ENCODE measurements at places on chromosomes 3 and 15.
A peak's percentile ranks its signal among the peaks of the same experiment; 100 is the strongest.

DNA sequence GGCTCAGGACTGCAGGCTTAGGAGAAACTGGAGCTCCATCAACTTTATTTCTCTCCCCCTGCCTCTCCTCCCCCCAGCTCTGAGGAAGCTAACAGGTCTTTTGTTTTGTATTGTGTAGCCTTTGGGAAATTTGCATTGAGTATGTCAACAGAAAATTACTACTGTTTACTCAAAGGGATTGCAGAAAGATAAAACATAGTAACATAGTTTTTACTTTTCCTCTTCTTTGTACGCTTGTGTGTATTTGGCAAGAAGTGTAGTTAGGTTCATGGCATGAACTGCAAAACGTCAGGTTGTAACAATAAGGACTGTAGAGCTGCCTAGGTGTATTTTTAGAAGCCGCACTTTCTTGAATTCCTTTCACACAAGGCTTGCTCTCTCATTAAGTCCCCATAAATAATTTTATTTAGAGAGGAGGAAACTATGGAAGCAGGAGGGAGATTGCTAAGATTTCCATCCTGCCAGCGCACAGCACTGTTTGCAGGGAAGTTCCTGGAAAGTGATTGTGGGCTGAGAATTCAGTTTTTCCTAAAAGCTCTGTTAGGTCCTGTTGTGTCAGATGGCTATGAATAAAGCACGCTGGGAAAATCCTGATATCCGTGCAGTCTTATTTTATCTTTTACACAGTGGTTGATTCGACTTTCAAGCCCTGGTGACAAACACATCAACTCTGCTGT, 21.1 kb upstream of the SATB1 start:
- no peak for DNase-seq

DNA sequence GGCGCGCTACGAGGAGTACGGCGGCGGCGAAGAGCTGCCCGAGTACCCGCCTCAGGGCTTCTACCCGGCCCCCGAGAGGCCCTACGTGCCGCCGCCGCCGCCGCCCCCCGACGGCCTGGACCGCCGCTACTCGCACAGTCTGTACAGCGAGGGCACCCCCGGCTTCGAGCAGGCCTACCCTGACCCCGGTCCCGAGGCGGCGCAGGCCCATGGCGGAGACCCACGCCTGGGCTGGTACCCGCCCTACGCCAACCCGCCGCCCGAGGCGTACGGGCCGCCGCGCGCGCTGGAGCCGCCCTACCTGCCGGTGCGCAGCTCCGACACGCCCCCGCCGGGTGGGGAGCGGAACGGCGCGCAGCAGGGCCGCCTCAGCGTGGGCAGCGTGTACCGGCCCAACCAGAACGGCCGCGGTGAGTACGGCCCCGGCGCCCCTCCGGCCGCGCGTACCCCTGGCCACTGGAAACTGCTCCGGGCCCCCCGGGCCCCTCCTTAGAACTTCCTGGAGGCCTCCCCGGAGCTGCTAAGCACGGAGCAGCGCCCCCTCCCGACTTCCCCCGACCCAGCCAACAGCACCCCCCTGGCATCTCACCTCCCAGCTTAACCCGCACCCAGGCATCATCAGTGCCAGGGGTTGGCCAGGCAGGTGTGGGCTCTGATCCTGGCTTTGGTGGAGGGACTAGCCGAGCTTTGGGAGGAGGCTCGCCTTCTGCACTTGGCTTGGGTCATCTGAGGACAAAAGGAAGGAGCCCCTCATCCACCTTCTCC, 1.4 kb downstream of the LOXL1 start:
- peak; percentile 84 for DNase-seq

- DNase-seq, result no peak
Measured at GRCh38 chr3:197398286-197398878, 100.0 kb upstream of the DLG1 start.

DNA sequence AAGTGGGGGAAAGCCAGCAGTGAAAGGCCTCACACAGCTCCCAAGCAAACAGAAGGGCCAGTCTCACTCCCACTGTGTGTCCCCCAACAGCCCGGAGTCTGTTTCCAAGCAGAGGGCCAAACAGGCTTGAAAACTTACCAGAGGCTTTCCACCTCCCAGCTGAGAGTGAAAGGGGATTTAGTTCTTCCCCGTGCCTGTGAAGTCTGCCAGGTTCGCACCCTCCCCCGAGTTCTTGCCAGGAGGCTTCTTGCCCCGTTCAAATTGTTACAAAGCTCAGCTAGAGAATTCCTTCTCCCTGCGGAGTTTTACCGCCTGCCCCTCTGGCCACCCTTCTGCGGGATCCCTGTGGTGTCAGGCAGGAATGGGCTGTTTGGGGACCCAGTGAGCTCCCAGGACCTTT, 68.0 kb upstream of the WNT7A start:
- no peak for DNase-seq

DNA sequence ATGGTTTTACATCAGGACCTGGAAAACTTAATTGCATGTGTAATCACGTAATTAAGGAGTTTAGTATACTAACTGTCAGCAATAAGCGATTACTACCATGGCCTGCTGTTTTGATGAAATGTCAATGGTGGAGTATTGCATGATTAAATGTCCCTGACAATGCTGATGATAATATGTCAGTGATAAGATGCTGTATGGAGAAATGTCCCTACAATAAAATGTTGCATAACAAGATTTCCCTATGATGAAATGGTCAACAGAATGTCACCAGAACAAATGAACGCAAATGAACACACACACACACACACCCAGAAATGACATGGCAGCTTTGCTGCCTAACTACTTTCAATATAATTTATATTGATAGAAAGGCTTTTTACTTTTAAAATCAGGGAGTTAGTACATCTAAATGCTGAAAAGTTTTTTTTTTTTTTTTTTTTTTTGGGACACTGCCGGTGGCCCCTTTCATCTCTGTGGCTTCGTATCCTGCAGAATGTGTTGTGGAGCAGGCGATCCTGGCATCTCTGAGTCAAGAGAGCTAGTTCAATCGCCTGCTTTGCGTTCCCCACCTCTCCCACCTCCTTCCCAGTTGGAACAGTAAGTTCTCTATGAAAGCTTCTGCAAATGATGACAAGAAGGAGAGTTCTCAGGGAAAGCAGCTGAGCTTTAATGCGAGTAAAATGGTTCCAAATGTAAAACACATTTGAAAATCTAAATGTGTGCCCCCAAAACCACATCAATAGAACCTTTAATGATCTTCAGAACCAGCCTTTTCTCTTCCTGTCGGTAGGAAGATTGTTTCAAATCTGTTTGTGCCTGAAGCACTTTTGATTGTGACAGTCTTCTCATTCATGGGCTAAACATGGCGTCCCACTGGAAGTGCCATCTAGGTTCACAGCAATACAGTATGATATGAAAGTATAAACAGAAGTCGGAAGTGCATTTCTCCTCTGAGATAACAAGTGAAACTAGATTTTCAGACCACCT, 170.1 kb upstream of the GBE1 start:
- no peak for DNase-seq

DNA sequence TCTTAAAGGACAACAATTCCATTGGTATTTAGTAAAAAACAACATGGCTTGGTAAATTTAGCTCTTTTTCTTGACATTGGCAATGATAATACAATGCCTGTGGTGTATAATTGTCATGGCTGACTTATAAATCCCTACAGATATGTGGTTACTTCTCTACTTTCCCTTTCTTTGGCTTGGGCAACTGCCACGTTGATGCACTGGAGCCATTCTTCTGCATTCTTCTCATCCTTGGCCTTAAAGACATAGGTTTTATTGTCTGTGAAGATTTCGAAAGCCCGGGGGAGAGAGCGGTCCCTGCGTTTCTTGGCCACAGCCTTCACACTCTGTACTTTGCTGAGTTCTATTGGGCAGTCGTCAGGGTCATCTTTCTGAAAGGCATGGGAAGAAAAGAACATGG, 101.1 kb upstream of the CCNL1 start:
- no peak for DNase-seq

DNA sequence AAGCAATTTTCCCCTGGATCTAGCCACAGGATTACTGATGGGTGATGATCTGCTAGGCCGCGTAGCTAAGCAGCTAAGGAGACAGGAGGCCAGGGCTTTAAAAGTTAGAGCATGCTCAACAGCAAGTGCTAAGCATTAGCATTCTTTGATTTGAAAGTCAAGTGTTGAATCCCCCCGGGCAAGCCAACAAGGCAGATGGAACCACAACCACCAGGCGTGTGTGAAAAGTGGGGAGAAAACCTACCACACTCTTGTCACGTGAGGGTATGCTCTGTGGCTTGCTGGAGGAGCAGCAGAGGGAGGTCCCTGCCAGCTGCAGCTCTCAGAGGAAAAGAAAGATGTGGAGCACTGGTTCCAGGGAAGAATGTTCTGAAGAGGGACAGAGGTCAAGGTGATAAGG, 20.9 kb downstream of the SLC51A start:
- no peak for DNase-seq

DNA sequence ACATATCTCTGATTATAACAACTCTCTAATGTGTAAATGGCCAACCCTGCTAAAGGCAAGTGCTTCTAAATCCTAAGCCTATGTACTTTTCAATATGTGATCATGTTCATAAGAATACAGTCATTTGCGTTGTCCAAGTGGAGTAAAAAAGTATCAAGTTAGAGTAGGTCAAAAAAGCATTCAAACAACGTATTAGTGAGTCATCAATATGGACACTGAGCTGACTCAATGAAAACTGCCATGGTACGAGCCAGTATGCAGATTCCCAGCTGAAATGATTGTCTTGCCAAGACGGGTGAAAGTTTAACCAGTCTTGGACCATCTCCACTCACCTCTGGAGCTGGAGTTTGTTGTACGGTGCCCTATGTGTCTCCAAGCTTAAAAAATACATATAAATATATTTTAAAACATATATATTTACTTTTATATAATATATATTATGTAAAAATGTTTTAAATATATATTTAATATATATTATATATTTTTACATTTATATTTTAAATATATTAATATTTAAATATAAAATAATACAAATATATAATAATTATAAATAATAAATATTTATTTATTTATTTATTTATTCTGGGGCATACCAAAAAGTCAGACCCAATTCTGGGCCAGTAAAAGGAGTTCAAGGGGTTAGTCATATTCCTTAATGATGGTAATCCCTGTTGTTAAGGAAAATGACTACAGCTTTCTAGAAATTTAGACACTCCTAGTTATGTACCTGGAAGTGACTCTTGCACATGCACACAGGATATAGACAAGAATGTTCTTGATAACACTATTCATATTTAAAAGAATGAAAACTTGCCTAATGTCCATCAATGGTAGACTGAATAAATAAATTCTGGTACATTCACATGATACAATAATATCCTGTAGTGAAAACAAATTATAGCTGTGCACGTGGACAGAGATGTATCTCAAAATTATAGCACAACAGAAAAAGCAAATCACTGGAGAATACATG, 27.2 kb downstream of the PLSCR4 start:
- no peak for DNase-seq

GRCh38 chr15:50112488-50113186, 6.4 kb downstream of the ATP8B4 start:
- no peak for DNase-seq

DNA sequence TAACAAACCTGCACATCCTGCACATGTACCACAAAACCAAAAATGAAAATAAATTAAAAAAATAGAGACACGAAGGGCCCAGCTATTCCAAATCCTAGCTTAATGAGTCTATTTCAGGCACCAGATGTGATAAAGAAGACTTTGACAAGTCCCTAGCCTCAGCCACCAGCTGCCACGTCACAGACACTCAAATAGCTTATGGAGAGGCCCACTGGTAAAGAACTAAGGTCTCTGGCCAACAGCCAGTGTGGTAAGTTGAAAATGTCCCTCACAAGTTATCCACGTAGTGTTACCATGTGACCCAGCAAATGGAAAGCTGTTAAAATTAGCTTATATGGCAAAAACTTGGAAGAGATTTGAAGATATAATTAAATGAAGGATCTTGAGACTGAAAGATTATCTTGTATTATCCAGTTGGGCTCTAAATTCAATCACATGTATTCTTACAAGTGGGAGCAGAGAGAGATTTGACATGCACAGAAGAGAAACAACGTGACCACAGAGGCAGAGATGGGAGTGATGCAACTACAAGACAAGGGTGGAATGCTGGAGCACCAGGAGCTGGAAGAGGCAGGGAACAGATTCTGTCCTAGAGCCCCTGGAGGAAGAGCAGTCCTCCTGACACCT, 10.9 kb downstream of the ACSBG1 start:
- no peak for DNase-seq

GRCh38 chr3:196227121-196227561, 10.8 kb downstream of the SLC51A start:
- no peak for DNase-seq

GRCh38 chr3:191257286-191257685, 58.2 kb downstream of the OSTN start:
- no peak for DNase-seq

- no peak for DNase-seq
Measured at GRCh38 chr3:154015307-154015706, 105.9 kb upstream of the ARHGEF26 start.
